ENCODE measurements at places on chromosomes 3 and 15. TPM values are rescaled to one million over a fixed set of nuclear protein-coding genes. Genes with fewer than 3 reads are reported as not detected.

SLC9A9 gene
- 30.7 TPM for total RNA-seq

DNAJC17 gene
- total RNA-seq, result 14.0 TPM

FANCD2OS gene
- total RNA-seq, result not detected

HLTF gene
- 27.0 TPM for total RNA-seq

LIPC gene
- not detected for total RNA-seq

FES gene
- 47.4 TPM for total RNA-seq

FEZF2 gene
- total RNA-seq, result not detected

CCR9 gene
- total RNA-seq, result not detected

PLSCR4 gene
- 50.3 TPM for total RNA-seq

SCAMP5 gene
- 6.6 TPM for total RNA-seq

BMF gene
- 2.9 TPM for total RNA-seq

- H3K27me3 ChIP-seq, result no peaks in the 10 kb centered on the region
- H3K4me3 ChIP-seq, result no peak overlapping the region
- DNase-seq, result no peak
- no peaks in the 10 kb centered on the region for H3K36me3 ChIP-seq
Observed at GRCh38 chr3:30628901-30629590, 22.6 kb downstream of the TGFBR2 start.

DNA sequence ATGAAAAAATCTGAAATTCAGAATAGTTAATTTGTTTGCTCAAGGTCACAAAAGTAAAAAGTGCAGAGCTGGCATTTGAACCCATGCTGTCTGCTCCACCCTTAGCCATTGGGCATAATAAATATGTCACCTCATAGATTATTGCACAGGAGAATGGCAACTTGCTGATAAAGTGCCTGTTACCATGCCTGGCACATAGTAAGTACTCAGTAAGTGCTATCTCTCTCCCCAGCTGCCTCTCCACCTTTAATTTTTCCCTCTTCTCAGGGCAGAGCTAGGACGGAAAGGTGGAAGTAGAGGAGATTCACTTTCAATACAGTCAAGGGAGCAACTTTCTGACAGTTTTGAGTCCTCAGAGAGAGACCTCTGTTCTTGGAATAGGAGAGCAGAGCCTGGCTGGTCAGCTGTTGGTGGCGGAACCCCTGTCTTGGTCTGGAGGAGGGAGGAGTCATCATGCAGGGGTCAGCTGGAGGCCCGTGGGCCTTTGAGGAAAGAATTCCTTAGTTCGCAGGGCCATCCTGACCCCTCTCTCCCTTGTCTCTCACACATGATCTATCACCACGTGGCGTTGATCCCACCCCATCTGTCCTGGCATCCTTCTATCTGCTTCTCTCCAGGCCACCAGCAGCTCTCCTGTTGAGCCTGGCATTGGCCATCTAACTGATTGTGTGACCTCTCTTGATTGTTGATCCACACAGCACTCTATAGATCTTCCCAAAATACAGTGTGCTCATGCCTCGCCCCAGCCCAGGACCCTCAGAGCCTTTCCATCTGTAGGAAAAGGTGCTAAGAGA lies 149.3 kb downstream of the RPLP1 start:
- H3K4me3 ChIP-seq, result no peak overlapping the region
- H3K27ac ChIP-seq, result no peak overlapping the region
- DNase-seq, result no peak
- H3K36me3 ChIP-seq, result no peaks in the 10 kb centered on the region

- no peak for DNase-seq
- no peaks in the 10 kb centered on the region for H3K4me1 ChIP-seq
- no peak overlapping the region for H3K4me3 ChIP-seq
- no peaks in the 10 kb centered on the region for H3K27me3 ChIP-seq
- H3K27ac ChIP-seq, result no peak overlapping the region
Observed at GRCh38 chr3:113005611-113006010, 14.8 kb downstream of the GTPBP8 start.

GRCh38 chr3:196163666-196164493 lies 47.3 kb downstream of the ZDHHC19 start:
- H3K27me3 ChIP-seq, result no peaks in the 10 kb centered on the region
- H3K36me3 ChIP-seq, result no peaks in the 10 kb centered on the region
- no peak overlapping the region for H3K27ac ChIP-seq
- DNase-seq, result no peak

GRCh38 chr15:81170511-81170910 lies 26.2 kb upstream of the IL16 start:
- peaks cover 15% of the 10 kb centered on the region for H3K4me1 ChIP-seq
- no peak for DNase-seq
- no peaks in the 10 kb centered on the region for H3K36me3 ChIP-seq
- H3K27me3 ChIP-seq, result no peaks in the 10 kb centered on the region
- H3K27ac ChIP-seq, result peak overlapping the region; percentile 25

- DNase-seq, result no peak
- H3K4me1 ChIP-seq, result peaks cover 9% of the 10 kb centered on the region
- H3K4me3 ChIP-seq, result no peak overlapping the region
- peaks cover 65% of the 10 kb centered on the region for H3K36me3 ChIP-seq
- H3K27ac ChIP-seq, result no peak overlapping the region
Observed at GRCh38 chr3:33128706-33129105, 14.9 kb downstream of the CRTAP start.

DNA sequence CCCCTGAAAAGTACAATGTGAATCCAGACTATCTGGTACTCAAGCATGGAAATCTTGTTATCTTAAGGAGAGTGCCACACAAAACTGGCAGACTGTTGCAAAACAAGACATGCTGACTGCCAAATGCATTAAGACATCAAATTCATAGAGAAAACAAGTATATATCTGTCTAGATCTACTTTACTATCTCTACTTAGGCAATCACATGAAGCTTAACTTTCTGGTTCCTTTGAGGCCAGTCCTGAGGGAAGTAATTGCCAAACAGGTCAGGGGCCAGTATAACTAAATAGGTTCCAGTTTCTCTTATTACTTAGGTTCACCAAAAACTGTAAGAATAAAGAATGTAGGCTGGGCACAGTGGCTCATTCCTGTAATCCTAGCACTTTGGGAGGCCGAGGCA lies 15.9 kb upstream of the SLC4A7 start:
- H3K4me3 ChIP-seq, result no peak overlapping the region
- no peaks in the 10 kb centered on the region for H3K4me1 ChIP-seq
- no peaks in the 10 kb centered on the region for H3K27me3 ChIP-seq
- no peak overlapping the region for H3K27ac ChIP-seq
- no peak for DNase-seq

- H3K4me1 ChIP-seq, result peaks cover 51% of the 10 kb centered on the region
- H3K27me3 ChIP-seq, result no peaks in the 10 kb centered on the region
- no peaks in the 10 kb centered on the region for H3K36me3 ChIP-seq
- H3K27ac ChIP-seq, result peak overlapping the region; percentile 51
- no peak for DNase-seq
- H3K4me3 ChIP-seq, result no peak overlapping the region
Observed at GRCh38 chr3:177463863-177464262, 266.6 kb upstream of the TBL1XR1 start.

- no peaks in the 10 kb centered on the region for H3K36me3 ChIP-seq
- H3K4me3 ChIP-seq, result no peak overlapping the region
- H3K27ac ChIP-seq, result peak overlapping the region; percentile 72
- H3K27me3 ChIP-seq, result no peaks in the 10 kb centered on the region
- DNase-seq, result no peak
Observed at GRCh38 chr3:100526613-100527346, 34.4 kb downstream of the TMEM45A start.

- no peaks in the 10 kb centered on the region for H3K4me1 ChIP-seq
- no peak overlapping the region for H3K4me3 ChIP-seq
- DNase-seq, result no peak
- H3K36me3 ChIP-seq, result no peaks in the 10 kb centered on the region
Observed at GRCh38 chr3:189214651-189215050, 42.9 kb downstream of the TPRG1 start.

DNA sequence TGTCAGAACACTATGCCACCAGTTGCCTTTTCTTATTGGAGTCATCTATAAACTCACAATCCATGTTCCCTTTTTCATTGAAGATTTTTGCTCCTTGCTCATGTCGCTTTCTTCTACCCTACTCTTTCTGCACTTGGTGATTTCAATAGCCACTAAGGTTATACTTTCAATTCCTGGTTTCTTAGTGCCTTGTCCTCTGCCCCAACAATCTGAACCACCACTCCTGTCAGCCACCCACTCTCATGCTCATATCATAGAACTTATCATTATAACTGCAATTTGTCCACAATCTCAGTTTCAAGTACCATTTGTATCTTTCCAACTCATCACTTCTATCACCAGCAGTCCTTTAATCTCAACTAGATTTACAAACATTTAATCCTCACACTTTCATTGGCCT lies 10.0 kb upstream of the GRAMD1C start:
- no peaks in the 10 kb centered on the region for H3K4me1 ChIP-seq
- no peaks in the 10 kb centered on the region for H3K36me3 ChIP-seq
- no peaks in the 10 kb centered on the region for H3K27me3 ChIP-seq
- no peak for DNase-seq
- no peak overlapping the region for H3K27ac ChIP-seq

- no peaks in the 10 kb centered on the region for H3K27me3 ChIP-seq
- H3K36me3 ChIP-seq, result no peaks in the 10 kb centered on the region
- H3K27ac ChIP-seq, result no peak overlapping the region
Observed at GRCh38 chr3:53708001-53708621, 138.1 kb downstream of the CHDH start.

DNA sequence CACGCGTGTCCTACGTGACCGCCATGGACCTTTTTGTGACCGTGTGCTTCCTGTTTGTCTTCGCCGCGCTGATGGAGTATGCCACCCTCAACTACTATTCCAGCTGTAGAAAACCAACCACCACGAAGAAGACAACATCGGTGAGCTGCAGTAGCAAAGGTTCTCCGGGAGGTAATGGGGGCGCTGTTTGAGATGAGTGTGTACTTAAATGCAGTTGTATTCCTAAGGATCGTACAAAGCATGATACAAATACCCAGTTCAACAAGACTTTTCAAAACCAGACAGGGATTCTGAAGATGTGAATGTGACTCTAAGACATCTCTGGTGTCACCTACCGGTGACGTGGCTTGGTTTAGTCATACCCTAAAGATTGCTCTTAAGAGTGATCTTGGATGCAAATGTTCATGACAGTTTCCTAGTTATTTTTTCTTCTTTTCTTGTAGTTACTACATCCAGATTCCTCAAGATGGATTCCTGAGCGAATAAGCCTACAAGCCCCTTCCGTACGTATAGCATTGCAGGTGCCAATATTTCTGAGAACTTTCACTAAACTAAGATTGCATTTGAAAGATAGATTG lies 556.6 kb downstream of the GABRG3 start:
- H3K4me3 ChIP-seq, result no peak overlapping the region
- no peaks in the 10 kb centered on the region for H3K4me1 ChIP-seq

DNA sequence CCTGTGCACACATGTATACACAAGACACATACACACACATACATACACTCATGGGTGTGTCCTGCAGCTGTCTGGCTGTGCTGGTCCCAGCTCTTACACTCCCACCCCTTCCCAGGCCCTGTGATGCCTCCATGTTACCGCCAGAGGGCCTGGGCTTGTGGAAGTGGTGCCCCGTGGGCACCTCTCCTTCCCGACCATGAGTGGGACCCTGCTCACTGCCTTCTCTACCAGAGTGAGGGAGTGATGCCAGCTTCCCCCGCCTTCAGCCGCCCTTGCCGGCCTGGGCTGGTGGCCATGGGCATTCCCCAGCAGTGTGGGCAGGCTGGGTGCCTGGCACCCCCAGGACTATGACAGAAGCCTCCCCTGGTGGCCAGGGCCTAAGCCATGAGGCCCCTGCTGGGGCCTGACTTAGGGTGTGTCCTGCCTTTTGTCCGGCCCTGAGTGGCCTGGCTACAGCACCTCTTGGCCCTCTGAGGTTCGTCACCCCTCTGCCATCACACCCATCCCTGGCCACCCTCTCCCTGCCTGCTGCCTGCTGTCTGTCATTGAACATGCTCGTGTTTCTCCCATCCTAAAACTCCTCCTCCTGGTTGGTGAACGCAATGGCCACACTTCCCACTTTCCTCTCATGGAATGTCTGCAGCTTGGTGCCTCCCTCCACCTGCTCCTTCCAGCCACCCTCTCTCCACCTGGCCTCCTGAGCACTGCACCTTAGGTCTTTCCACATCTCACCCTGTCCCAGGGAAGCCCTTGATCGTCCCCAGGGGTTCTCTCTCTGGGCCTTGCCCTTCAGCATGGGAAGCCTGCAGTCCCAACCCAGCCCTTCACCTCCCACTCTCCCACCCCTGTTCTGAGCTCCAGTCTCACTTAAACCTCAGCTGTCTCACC lies 14.6 kb downstream of the HDAC11 start:
- H3K27ac ChIP-seq, result no peak overlapping the region
- H3K4me3 ChIP-seq, result no peak overlapping the region
- no peaks in the 10 kb centered on the region for H3K27me3 ChIP-seq
- H3K4me1 ChIP-seq, result peaks cover 8% of the 10 kb centered on the region
- no peak for DNase-seq

- H3K36me3 ChIP-seq, result no peaks in the 10 kb centered on the region
- no peaks in the 10 kb centered on the region for H3K4me1 ChIP-seq
- DNase-seq, result no peak
Observed at GRCh38 chr15:99087405-99087943, 17.4 kb upstream of the SYNM start.

DNA sequence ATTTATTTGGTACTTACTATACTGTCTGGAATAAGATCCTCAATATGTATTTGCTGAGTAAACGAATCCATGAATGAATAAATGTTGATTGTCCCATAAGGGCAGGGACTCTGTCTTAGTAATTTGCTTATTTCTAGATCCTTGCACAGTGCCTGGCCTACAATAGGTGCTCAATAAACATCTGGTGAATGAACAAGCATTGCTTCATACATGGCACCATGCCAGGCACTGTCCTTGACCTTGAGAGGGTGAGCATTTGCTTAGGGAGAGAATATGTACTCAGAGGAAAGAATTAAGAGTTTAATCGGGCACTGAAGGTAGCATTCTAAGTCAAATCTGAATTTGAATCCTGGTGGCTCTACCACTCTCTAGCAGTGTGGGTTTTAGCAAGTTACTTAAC lies 282.1 kb downstream of the THSD4 start:
- no peak overlapping the region for H3K27ac ChIP-seq
- no peaks in the 10 kb centered on the region for H3K36me3 ChIP-seq
- H3K27me3 ChIP-seq, result no peaks in the 10 kb centered on the region

DNA sequence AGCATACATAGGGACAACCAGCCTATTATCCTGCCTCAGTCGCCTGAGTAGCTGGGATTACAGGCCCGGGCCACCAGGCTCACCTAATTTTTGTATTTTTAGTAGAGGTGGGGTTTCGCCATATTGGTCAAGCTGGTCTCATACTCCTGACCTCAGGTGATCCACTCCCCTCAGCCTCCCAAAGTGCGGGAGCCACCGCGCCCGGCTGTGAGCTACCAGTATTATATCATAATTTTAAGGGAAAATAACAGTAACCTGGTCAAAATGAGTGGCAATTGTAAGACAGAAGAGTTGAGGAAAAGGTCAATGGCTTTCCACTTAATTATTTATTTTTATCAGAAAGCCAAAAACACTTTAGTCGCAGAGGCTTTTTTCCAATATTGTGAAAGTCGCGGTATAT lies 652.6 kb upstream of the BCHE start:
- no peak for DNase-seq
- H3K4me1 ChIP-seq, result no peaks in the 10 kb centered on the region
- H3K36me3 ChIP-seq, result no peaks in the 10 kb centered on the region
- H3K4me3 ChIP-seq, result no peak overlapping the region
- no peak overlapping the region for H3K27ac ChIP-seq

- H3K4me3 ChIP-seq, result no peak overlapping the region
- H3K36me3 ChIP-seq, result no peaks in the 10 kb centered on the region
- H3K27ac ChIP-seq, result peak overlapping the region; percentile 72
Observed at GRCh38 chr3:8555113-8555661, 53.6 kb downstream of the LMCD1 start.

Measured in vagina (tissue), 2 donors.